ENCODE measurements at places on chromosomes 6 and 20.

DNA sequence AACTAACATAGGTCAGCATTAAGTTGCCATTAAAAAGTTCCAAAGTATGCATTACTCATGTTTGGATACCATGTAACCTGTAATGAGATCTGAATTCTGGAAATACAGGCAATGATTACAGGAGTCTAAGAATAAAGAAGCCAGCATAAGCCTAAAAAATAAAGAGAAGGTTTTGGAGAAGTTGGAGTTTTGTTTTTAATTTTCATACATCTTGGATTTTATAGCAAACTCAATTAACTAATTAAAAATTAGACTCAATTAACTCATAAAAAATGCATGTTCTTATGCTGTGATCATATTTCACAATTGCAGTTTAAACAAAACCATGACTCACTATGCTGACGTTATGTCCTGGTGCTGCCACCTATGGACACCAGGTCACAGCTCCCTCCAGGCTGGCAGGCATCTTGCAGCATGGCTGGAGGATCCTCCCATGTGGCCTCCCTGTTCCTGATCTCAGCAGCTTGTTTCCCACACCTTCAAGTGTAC lies 648.8 kb upstream of the AGPAT4 start:
- DNase-seq, result peak; percentile 11

- no peak for DNase-seq
These were observed 280.4 kb downstream of the ALDH8A1 start for GRCh38 chr6:134669485-134669884.

GRCh38 chr20:41135187-41135887 lies 2.0 kb upstream of the PLCG1 start:
- DNase-seq, result no peak

DNA sequence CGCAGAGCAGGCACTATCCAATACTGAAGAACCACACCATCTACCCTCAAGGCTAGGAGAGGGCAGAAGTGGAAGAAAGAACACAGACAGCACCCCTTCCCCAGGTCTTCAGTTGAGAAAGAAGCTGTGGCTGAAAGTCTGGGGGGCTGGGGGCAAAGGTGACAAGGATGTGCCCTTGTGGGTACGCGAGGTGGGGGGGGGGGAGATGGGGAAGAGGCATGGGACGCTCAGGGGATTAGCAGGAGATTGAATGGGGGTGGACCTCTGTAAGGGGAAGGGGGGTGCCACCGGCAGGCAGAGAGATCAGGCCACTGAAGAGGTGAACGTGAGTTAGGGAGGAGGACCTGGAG lies 1.1 kb downstream of the B4GALT5 start:
- DNase-seq, result no peak

DNA sequence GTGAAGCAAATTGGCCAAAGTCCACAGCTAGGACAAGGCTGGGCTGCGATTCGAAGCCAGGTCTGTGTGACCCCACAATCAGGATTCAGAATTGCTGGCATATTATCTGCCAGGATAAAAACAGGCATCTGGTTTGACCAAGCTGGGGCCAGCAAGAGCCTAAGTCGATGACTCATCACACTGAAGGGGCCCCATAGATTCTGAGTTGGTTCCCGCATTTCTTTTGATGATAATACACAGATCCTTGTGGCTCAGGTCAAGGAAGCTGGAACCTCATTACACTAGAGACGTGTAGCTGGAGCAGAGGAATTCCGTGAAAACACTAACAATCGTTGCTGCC lies 6.5 kb downstream of the KCNB1 start:
- DNase-seq, result no peak

DNA sequence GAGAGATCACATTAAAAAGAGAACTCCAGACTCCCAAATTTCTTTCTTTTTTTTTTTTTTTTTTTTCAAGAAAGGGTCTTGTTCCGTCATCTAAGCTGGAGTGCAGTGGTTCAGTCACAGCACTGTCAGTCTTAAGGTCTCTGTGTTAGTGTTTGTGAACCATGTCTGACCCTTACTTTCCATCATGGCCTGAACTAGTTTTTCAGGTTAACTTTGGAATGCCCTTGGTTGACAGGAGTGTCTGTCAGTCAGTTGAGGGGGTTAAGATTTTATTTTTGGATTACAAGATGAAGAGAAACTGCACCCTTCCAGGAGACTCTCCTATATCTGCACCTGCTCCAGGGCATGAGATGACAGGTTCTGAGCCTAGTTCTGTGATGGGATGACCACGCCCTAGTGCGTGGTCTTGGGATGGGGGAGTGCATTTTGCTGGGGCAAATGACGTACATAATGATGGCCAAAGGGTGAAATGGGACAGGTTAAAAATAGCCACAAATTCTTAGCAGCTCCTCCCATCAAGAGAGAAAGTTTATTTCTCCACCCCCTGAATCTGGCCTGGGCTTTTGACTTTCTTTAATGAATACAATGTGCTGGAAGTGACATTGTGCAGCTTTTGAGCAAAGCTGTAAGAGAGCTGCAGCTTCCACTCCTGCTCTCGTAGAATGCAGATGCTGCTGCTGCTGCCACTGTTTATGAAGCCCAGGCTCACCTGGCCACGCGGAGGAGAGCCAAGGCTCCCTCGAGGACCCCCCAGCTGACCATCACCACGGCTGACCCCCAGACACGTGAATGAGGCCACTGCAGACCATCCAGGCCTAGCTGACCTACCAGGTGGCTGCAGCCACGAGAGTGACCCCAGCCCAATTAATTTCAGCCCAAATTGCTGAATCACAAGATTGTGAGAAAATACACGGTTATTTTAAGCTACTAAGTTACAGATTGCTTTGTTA lies 29.7 kb upstream of the FAM50B start:
- DNase-seq, result no peak

- DNase-seq, result no peak
These were observed 17.2 kb upstream of the IL22RA2 start for GRCh38 chr6:137190583-137191094.

DNA sequence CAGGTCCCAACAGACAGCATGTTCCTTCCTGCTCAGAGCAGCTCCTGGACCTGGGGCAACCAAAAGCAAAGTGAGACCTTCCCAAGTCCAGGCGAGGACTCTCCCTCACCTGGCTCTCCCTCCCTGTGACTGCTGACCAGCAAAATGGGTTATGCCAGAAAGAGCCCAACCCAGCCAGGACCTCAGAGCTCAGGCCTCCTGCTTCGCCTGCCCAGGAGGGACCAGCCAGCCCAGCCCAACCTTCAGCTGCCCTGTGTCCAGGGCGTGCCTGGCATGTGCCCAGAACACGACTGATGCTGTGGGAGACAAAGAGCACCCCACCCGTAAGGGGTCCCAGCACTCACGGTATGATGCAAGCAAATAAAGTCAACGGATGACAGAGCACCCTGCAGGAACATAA lies 74.0 kb upstream of the CST7 start:
- no peak for DNase-seq

DNA sequence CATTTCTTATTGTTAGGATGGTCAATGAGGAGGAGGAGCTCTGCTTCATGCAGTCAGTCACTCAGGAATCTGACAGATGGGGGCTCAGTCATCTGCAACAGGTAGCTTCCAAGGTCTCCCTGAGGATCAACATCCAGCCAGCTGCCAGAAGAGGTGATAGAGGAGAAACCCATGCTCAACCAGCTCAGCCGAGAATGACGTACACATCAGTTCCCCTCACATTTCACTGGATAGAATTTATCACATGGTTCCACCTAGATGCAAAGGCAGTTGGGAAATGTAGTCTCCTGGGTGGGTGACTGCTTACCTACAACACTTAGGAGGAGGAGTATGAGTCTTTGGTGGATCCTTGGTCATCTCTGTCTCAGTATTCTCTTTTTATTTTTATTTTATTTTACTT lies 144.5 kb downstream of the CEBPB start:
- DNase-seq, result no peak

GRCh38 chr6:89260832-89261231 lies 43.7 kb upstream of the GABRR1 start:
- DNase-seq, result no peak

DNA sequence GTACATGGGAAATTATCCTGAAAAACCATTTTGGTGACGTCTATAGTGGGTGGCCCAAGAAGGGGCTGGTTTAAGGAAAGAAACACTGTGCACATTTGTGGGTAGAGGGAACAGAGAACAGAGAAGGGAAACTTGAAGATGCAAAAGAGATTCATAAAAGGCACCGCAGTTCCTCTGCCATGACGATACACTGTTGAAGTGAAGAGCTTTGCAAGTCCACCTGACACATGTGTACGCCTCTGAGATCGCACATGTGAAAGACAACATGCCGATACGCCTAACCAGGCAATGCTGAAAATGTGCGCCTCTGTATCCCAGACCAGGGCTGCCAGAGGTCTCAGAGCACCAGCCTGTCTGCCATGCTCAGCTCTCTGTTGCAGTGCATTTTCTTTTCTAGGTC lies 180.9 kb downstream of the KIF16B start:
- DNase-seq, result no peak

GRCh38 chr6:77030929-77031674 lies 432.2 kb downstream of the HTR1B start:
- no peak for DNase-seq

DNA sequence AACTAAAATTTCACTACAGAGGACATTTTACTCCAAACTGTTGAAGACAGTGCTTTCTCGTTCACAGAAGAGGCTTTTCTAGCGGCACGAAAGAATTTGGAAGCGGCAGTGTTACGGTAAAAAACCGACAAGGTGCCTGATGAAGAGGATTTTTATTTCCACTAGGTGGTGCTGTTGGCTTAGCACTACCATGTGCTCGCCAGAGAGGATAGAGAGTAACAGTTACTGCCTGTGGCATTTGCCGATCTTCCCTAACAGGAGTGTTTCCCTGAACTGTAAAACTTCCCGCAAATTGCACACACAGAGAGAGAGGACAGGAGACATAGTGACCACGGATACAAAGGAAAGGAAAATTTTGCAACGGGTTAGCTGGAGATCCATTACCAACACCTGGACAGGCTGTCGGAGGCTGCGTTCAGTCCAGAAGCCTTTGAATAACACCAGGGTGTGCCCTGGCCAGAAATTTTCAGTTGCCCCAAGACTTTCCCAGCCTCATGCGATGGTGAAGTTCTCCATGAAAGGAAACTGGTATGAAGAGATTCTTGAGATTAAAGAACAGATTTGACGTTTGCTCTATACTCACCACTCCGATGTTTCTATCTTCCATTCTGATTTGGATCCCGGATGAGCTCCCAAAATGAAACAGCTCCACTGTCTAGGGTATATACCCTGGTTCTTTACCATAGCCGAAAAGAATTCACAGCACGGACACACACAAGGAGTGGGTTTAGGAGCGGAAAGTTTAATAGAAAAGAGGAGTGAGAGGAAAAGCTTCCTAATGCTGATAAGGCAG lies 48.1 kb downstream of the HLA-DPB1 start:
- no peak for DNase-seq

DNA sequence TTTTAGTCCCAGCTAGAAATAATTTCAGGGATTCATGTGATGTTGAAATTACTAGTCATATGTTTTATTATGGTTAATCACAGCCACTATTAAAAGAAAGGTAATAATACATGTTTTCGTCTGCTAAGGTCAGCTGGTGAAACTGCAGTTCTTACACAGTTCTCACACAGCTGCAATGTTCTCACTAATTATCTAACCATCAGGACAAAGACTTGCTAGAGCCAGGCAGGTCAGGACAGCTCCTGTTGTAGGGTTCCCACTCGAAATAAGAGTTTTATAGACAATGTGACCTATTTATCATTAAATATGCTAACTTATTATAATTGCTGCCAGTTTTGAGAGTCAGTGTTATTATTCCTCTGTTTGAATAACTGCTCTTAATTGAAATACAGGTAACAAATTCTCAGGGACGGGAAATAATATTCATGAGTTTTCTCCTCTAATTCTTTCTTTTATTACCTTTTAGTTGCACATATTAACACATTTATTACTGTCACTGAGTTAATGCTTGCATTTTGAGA lies 97.9 kb downstream of the GJA1 start:
- DNase-seq, result no peak

DNA sequence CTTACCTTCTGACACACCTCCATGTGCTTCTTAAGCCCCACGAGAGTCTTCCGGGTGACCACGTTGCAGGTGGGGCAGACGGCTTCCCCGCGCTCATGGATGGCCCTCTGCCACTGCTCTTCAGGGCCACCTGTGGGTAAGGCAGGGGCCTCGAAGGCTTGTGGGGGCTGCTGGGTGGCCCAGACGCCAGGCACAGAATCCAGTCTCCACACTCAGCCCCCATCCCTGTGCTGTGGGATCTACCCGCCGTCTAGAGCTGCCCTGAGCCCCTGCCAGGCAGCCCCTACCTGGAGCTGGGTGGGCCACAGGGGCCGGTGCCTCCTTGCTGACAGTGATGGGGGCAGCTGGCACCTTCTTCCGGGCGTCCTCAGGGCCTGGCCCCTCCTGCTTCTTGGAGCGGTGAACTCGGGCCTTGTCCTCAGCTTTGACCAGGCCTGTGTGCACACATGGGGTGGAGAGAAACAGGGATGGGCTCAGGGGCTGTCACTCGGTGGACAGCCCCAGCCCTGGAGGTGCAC lies 5.9 kb downstream of the ZNF512B start:
- no peak for DNase-seq

DNA sequence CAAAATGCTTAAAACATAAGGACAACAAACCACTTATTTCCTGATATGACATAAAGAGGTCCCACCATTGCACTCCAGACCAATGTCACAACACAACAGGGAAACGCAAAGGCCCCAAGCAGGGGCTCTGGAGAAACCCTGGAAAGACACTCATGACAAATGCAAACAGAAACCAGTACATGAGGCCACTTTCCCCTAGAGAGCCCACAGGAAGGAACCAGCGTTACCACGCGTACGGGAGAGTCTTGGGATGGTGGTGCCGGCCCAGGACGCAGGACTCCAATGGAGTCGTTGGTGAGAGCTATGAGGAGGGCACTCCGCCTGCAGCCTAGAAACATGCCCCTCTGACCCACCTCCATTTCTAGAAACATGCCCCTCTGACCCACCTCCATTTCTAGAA lies 20.2 kb downstream of the GMEB2 start:
- DNase-seq, result no peak

- DNase-seq, result no peak
These were observed at the start of gene TGM2 for GRCh38 chr20:38165089-38165965. Gene TGM2 (minus strand): TSS chr20:38165270. CDS start chr20:38165198, 72 bp downstream.

GRCh38 chr6:165599121-165599520 lies 63.9 kb downstream of the PDE10A start:
- DNase-seq, result no peak

GRCh38 chr6:4351520-4352321 lies 216.3 kb upstream of the ECI2 start:
- DNase-seq, result peak; percentile 25

- no peak for DNase-seq
These were observed 24.9 kb upstream of the LAMA4 start for GRCh38 chr6:112279031-112279935.

- DNase-seq, result no peak
These were observed 52.0 kb downstream of the SNAP25 start for GRCh38 chr20:10270630-10271029.
